ENCODE measurements at places on chromosomes 5 and 9.

- no peak overlapping the region for H3K4me3 ChIP-seq
- no peak overlapping the region for H3K27ac ChIP-seq
- no peaks in the 10 kb centered on the region for H3K36me3 ChIP-seq
- no peaks in the 10 kb centered on the region for H3K4me1 ChIP-seq
Measured at GRCh38 chr5:147055850-147056566, 177.5 kb upstream of the PPP2R2B start.

DNA sequence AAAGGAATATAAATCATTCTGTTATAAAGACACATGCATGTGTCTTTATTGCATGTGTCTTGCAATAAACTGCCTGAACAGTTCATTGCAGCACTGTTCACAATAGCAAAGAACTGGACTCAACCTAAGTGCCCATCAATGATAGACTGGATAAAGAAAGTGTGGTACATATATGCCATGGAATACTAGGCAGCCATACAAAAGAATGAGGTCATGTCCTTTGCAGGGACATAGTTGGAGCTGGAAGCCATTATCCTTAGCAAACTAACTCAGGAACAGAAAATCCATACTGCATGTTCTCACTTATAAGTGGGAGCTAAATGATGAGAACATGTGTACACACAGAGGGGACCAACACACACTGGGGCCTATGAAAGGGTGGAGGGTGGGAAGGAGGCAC is 63.7 kb upstream of the CHD1 start:
- H3K27ac ChIP-seq = no peak overlapping the region
- no peaks in the 10 kb centered on the region for H3K36me3 ChIP-seq
- DNase-seq = no peak
- H3K4me1 ChIP-seq = peaks cover 16% of the 10 kb centered on the region
- H3K27me3 ChIP-seq = no peaks in the 10 kb centered on the region

DNA sequence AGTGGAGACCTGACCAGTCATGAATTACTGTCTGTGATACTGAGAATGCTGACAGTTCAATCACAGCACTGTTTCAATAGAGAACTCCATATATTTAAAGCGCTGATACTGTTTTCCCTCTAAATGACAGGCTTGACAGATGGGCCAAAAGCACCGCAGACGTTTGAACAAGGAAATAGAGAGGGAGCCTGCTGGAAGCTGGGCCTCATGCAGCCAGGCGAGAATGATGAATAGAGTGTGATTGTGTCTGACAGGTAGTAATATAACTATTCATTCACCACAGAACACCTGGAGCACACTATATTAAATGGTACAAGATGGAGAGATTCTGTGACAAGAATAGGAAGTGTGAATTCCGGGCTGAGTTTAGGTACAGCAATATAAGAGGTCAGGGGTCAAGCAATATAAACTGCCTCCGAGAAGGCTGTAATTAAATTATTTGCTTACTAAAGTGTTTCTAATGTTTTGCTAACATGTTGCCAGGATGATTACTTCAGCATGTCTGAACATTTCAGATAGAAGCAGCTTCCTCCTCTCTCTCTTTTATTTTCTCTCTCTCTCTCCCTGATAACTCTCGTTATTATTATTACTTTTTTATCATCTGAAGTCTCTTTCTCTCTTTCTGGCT is 297.7 kb downstream of the CSNK1G3 start:
- H3K27me3 ChIP-seq = no peaks in the 10 kb centered on the region
- H3K4me1 ChIP-seq = peaks cover 31% of the 10 kb centered on the region
- no peak overlapping the region for H3K27ac ChIP-seq
- H3K36me3 ChIP-seq = no peaks in the 10 kb centered on the region
- DNase-seq = no peak

- DNase-seq = no peak
- no peaks in the 10 kb centered on the region for H3K4me1 ChIP-seq
- H3K27ac ChIP-seq = no peak overlapping the region
- H3K36me3 ChIP-seq = no peaks in the 10 kb centered on the region
- H3K27me3 ChIP-seq = peaks cover 3% of the 10 kb centered on the region
- H3K4me3 ChIP-seq = no peak overlapping the region
Measured at GRCh38 chr9:86410281-86410680, 56.1 kb upstream of the TUT7 start.

DNA sequence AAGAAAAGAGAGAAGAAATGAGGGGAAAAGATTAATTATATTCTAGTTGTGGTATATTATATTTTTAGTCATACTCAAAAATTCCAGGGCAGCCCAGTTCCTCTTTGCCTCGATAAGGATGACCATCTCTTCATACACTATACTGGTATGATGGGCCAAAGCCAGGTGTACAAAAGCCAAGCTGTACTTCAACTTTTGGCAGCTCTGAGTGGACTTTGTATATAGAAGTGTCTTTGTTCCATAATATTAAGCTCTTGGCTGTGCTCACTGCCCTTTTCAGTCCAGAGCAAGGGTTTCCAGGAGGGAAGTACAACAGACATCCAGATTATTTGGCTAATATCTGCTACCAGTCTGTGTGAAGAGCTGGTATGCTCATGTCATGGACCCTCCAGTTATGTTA is 934.3 kb upstream of the CDH10 start:
- H3K27ac ChIP-seq = no peak overlapping the region
- H3K36me3 ChIP-seq = no peaks in the 10 kb centered on the region
- H3K27me3 ChIP-seq = no peaks in the 10 kb centered on the region
- no peaks in the 10 kb centered on the region for H3K4me1 ChIP-seq

GRCh38 chr9:113805486-113806132 is 70.5 kb upstream of the ZNF618 start:
- peaks cover 1% of the 10 kb centered on the region for H3K27me3 ChIP-seq
- H3K4me3 ChIP-seq = no peak overlapping the region
- no peaks in the 10 kb centered on the region for H3K4me1 ChIP-seq
- DNase-seq = no peak
- no peak overlapping the region for H3K27ac ChIP-seq

GRCh38 chr9:128274245-128274644 is 1.6 kb downstream of the GOLGA2 start:
- no peaks in the 10 kb centered on the region for H3K27me3 ChIP-seq
- no peak for DNase-seq
- peaks cover 32% of the 10 kb centered on the region for H3K4me1 ChIP-seq

DNA sequence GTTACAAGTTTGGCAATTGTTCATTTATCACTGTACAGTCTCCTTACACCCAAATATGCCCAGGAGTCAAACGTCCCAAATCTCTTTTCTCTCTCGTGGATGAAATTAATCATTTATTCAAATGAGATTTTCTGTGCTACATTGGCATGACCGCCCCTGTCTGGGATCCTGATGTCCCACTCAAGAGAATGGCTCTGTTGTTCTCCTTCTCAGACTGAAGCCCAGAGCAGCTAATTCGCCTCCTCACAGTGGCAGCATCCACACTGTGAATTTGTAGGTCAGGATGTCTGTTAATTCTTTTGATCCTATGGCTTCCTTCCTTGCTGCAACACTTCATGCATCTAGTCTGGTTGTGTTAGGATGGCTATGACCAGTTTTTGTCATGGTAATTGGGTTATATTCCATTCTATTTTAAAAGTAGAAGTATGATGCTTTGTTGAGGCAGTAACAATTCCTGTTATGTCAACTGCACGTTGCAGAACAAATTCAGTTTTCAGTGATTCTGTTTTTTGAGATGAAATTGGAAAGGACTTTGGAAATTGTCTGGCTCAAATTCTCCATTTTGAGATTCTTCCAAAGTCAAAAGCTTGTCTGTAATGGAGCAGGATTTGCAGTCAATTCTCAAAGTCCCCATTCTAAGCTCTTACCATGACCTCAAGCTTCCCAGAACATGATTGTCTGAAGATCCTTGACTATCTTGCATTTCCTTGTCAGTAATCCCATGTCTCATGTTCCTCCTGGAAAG is 141.5 kb upstream of the GAS1 start:
- no peaks in the 10 kb centered on the region for H3K27me3 ChIP-seq
- H3K27ac ChIP-seq = no peak overlapping the region
- no peak overlapping the region for H3K4me3 ChIP-seq
- no peak for DNase-seq
- H3K36me3 ChIP-seq = no peaks in the 10 kb centered on the region
- H3K4me1 ChIP-seq = no peaks in the 10 kb centered on the region

- peaks cover 51% of the 10 kb centered on the region for H3K4me1 ChIP-seq
- no peaks in the 10 kb centered on the region for H3K27me3 ChIP-seq
- peak overlapping the region; percentile 77 for H3K4me3 ChIP-seq
- H3K36me3 ChIP-seq = peaks cover 35% of the 10 kb centered on the region
Measured at GRCh38 chr5:179699616-179700237, 960 bp downstream of the CANX start.

Measured in DND-41 (cell line).